ENCODE measurements at places on chromosomes 12 and 14. TPM values are rescaled to one million over a fixed set of nuclear protein-coding genes. Genes with fewer than 3 reads are reported as not detected.

Gene RTL1
- total RNA-seq: not detected

GRCh38 chr12:16605642-16606116, 283 bp downstream of the LMO3 start:
- DNase-seq: peak; percentile 40

Gene RNASE1
- total RNA-seq: 201 TPM

Gene FOXN3
- total RNA-seq: 50.1 TPM

Gene TMEM132C
- 0.28 TPM for total RNA-seq

Measured in kidney (tissue), 22 donors.